NCI-H526 treated with DMSO at 0.1 percent for 48 hours (cell line): ENCODE measurements at places on chromosomes 2 and 18.

GRCh38 chr2:16760426-16760825, 94.8 kb upstream of the CYRIA start:
- DNase-seq, result no peak

DNA sequence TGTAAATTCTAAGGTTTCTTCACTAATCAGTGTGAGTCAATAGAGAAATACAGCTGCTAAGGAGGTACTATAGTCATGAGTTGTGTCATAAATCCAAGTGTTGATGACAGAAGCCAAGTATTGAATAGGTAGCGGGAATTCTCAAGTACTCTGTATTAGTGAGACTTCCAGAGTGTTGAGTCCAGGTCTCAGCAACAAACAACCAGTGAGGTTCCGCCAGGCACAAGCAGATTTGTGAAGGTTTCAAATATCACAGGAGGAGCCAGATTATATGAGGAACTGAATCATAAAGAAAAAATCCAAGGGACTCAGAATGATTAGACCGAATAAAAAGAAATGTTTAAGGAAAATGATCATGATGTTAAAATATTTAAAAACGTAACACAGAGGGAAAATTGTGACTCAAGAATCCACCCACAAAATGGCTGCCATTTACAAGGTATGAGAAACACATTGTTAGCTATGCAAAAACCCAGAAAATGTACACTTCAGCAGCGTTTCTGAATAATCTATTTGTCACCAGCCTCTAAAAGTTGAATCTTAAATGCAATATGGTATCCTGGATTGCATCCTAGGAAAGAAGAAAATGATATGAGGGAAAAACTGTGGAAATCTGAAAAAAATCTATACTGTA, 27.3 kb upstream of the EVA1A start:
- DNase-seq, result no peak

- no peak for DNase-seq
Observed at GRCh38 chr2:181554061-181554830, 97.1 kb downstream of the ITGA4 start.

- no peak for DNase-seq
Observed at GRCh38 chr2:29597035-29597434, 324.4 kb downstream of the ALK start.

DNA sequence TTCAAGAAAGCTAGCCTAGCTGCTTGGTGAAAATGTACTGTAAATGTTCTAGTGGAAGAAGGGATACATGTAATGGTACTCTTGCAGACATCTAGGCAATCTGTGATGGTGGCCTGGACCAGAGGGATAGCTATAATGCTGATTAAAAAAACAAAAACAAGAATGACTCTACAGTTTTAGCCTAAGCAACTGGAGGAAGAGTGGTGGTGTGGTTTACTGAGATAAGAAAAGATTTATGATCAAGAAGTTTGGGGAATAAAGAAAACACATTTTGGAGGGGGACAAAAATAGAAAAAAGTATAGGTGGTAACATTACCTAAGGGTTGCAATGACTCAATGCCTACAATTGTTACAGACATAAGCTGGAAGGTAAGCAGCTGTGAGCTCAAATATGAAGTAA, 1080.7 kb upstream of the CELF4 start:
- DNase-seq, result no peak

GRCh38 chr2:9738535-9739496, 104.5 kb upstream of the TAF1B start:
- no peak for DNase-seq

DNA sequence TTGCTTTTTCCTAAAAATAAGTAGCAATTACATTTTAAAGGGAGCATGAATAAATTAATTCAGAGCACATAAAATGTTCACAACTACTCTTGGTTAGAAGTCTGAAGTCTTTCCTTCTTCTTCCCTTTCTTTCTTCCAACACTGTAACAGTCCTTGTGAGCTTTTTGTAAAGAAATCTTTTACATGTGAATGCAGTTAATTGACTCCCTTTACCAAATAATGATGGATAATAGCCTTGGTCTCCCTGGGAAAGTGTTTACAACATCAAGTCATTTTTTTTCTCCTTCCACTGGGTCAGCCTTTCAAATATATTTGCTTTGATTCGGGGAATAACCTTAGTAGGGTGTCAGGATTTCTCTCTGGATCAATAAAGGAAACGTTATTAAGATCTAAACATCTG, 39.1 kb downstream of the CALCRL start:
- DNase-seq, result no peak

GRCh38 chr2:120064664-120065063, 51.8 kb downstream of the EPB41L5 start:
- DNase-seq, result no peak

- DNase-seq, result no peak
Observed at GRCh38 chr2:16666449-16666801, 791 bp upstream of the CYRIA start.
